ENCODE measurements at places on chromosomes 5 and 9.
A peak's percentile ranks its signal among the peaks of the same experiment; 100 is the strongest.

- DNase-seq = no peak
Measured at GRCh38 chr5:57246426-57246825, 72.6 kb downstream of the GPBP1 start.

- no peak for DNase-seq
Measured at GRCh38 chr5:113652161-113652560, 138.7 kb downstream of the YTHDC2 start.

DNA sequence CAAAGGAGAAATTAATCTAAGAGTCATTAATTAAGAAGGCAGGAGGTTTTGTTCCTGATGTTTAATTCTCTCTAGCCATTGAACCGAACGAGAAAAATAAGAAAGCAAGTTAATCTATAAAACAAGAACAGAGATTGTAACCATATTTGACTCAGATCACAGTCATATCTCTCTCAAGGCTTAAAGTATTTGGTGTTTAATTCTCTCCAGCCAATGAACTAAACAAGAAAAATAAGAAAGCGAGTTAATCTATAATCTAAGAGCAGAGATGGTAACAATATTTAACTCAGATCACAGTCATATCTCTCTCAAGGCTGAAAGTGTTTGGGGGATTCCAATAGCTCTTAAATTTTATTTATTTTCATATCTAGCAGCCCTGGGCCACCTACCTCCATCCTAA lies 74.4 kb upstream of the SHISAL2B start:
- DNase-seq = no peak

- no peak for DNase-seq
Measured at GRCh38 chr5:157562111-157562581, 13.4 kb downstream of the ADAM19 start.

GRCh38 chr5:55575815-55576583 lies 41.2 kb upstream of the PLPP1 start:
- DNase-seq = peak; percentile 93

- DNase-seq = no peak
Measured at GRCh38 chr5:53166183-53166495, 56.6 kb upstream of the MOCS2 start.

DNA sequence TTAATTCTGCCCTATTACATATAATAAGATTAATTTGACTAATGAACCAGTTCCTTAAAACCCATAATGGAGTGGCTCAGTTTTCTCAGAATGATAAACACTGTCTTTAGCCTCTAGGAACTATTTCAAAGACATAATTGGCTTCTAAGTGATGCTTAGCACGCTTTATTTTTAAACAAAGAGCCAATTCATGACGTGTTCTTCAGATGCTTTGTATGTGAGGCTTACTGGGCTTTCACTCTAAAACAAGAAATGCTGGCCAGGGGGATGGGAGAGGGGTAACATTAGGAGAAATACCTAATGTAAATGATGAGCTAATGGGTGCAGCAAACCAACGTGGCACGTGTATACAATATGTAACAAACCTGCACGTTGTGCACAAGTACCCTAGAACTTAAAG lies 7.6 kb upstream of the SFXN1 start:
- DNase-seq = no peak

DNA sequence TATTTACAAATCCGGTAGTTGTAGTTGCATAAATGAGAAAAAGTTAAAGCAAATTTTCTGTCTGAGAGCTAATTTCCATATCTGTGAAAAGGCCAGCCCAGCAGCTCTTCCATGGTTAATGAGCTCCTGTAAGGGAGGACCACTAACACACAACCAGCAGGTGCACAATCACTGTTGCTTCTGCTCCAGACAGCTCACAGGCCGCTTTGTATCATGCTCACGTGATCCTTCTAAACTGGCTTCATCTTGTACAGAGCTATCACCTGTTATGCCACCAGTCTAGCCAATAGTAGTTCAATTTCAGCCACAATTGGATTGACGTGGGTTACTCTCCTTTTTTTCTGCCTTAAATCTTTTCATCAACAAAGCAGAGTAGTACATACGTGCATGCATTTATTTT lies 38.3 kb upstream of the FBXL17 start:
- no peak for DNase-seq

Data from MV-4-11 (cell line).